ENCODE measurements at places on chromosomes 2 and 18.
A peak's percentile ranks its signal among the peaks of the same experiment; 100 is the strongest.

DNA sequence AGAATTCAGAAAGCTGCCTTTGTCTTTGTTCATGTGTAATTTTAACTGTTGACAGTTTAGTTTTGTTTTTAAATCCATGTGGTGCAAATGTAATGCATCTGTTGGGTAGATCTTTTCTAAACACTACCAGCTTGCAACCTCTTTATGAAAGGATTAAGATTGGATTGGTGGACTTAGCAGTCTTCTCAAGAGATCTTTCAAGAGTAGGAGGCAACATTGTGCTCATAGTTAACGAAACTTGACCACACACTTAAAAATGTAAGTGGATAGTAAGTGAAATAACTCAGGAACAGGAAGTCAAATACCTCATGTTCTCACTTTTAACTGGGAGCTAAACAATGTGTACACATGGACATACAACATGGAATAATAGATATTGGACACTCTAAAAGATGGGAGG, 579.0 kb downstream of the RIT2 start:
- no peak for DNase-seq

- DNase-seq, result peak; percentile 78
Observed at GRCh38 chr2:113890253-113891235, 655 bp downstream of the ACTR3 start.

DNA sequence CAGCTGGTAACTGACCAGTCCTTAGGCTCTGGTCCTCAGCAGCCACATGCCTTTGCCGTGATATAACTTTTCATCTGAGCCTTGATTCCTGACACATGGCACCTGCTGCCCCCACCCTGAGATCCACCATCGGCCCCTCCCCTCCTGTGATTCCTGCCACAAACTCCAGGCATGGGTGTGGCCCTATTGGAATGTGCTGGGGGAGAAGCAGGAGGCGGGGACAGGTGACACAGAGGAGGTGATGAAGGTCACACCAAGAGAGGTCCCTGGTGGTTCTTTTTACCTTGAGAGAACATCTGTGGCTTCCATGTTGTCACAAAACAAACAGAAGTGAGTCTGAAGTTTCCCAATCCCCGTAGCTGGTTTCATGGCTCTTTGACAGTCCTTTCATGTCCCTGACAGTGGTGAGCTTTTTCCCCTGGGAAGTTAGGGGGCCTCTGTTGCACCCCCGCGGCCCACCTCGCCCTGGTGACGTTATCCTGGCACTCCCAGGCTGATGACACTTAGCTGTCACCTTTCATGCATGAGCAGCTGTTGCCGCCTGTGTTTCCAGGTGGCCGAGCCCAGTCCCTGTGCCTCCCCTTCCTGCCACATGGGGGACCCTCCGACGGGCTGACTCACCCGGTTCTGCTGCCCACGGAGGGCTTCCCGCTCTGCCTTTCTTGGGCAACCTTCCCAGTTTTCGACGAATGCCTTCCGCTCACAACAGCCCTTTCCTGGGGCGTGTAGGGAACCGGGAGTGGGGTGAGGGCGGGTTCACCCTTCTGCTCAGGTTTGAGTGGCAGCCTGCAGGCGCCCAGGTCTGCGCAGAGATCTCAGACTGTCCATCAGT, 66.3 kb upstream of the GLI2 start:
- no peak for DNase-seq

DNA sequence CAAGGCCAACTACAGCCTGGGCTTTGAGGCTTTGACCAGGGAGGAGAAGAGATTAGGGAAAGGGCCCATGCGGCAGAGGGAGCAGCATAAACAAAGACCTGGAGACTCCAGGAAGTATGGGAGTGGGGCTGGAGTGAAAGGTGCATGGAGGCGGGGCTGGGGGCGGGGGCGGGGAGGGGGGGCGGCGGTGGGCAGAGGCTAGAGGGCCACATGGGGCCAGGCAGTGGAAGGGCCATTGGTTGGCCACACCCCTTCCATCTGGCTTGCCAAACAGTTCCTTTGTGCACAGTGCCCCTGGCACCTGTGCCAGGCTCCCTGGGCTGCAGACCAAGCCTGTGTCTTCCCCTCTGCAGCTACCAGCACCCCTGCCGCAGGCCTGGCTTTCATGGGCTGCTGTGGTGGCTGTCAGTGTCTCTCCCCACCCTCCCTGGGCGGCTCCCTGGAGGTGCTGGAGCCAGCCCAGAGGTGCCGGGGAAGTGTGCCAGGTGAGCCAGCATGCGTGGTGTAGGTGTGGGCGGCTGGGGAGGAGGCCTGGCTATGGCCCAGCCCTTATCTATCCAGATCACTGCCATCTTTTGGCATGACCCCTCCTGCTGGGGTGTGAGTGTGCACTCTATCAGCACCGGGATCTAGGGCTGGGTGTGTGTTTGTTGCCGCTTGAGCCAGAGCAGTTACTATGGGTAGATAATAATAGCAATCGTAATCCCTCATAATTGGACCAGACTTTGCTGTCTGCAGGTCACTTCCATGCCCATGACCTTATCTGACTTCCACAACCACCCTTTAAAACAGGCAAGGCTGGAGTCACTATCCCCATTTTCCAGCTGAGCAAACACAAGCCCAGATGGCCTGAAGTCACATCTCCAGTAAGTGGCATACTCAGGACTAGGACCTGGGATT, 30.5 kb downstream of the DNMT3A start:
- no peak for DNase-seq

- no peak for DNase-seq
Observed at GRCh38 chr2:46643493-46643892, 164.1 kb downstream of the TMEM247 start.

DNA sequence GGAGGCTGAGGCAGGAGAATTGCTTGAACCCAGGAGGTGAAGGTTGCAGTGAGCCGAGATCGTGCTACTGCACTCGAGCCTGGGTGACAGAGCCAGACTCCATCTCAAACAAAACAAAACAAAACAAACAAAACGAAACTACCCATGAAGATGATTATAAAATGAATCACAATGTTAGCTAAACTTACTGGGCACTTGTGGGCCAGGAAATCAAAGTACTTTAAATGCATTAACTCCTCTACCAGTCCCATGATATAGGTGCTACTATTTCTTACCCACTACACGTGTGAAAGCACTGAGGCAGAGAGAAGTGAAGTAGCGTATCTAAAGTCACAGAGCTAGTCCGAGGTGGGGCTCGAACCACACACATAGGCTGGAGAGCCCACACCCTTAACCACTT, 53.6 kb downstream of the POLE4 start:
- no peak for DNase-seq

DNA sequence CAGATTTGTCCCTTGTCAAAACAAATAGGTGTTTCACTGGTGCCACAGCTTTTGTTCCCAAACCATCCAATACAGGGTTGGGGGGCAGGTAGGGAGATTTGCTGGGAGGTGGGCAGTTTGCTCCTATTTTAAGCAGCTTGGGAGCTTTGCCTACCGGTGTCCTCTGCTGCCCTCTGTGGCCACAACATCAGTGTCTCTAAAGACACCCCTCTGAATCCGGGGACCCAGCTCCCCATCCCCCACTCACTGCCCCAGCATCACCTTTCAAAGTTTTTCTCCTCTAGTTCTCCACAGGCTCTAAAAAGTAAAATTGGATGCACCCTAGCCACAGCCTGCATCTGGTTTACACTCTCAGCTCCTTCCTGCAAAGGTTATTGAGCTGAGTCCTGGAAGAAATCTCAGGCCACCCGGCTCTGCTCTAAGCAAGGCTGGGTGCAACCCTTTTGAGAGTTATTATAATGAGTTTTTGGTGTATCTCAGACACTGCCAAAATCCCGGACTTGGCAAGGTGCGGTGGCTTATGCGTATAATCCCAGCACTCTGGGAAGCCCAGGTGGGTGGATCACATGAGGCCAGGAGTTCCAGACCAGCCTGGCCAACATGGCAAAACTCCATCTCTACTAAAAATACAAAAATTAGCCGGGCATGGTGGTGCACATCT, 2.9 kb upstream of the EPAS1 start:
- DNase-seq, result peak; percentile 45

DNA sequence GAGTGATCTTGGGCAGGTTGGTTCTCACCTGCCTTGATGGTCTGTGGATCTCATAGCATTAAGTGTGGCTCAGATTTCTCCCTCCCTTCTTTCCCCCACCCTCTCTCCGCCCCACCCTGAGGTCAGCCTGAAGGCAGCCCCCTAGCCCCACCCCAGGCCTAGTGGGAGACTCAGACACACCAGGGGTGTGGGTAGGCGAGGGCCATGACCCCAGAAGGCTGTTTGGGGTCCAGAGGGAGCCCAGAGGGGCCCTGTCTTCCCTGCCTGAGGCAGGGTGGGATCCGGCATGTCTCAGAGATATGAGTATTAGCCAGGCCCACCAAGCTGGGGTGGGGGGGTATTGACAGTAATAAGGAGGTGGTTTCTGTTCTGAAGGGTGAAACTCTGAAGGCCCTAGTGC, 160.5 kb downstream of the GLI2 start:
- no peak for DNase-seq

- no peak for DNase-seq
Observed at GRCh38 chr18:37537868-37538525, 27.6 kb downstream of the CELF4 start.

GRCh38 chr2:10220902-10221391, 81.8 kb upstream of the HPCAL1 start:
- DNase-seq, result no peak

GRCh38 chr2:122072666-122073065, 317.2 kb downstream of the TSN start:
- DNase-seq, result no peak

GRCh38 chr2:30149976-30150375, 3.2 kb downstream of the YPEL5 start:
- DNase-seq, result no peak

GRCh38 chr2:24022324-24022974, 12.6 kb downstream of the MFSD2B start:
- no peak for DNase-seq

DNA sequence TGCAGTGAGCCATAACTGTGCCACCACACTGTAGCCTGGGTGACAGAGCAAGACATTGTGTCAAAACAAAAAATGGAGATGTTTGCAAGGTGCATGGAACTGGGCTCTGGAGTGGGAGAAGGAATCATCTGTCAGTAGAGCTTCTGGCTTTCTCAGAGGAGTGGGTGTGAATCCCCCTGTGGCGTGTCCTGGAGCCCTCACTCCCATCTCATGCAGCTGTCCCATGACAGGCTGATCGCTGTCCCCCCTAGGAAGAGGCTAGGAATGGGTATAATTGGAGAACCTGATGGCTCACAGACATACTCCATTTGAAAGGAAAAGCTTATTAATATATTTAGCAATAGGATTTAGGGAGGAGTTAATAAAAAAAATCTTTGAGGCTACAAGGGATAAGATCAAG, 125.8 kb upstream of the EPB41L3 start:
- no peak for DNase-seq

GRCh38 chr2:199713746-199714145, 137.2 kb downstream of the FTCDNL1 start:
- no peak for DNase-seq

DNA sequence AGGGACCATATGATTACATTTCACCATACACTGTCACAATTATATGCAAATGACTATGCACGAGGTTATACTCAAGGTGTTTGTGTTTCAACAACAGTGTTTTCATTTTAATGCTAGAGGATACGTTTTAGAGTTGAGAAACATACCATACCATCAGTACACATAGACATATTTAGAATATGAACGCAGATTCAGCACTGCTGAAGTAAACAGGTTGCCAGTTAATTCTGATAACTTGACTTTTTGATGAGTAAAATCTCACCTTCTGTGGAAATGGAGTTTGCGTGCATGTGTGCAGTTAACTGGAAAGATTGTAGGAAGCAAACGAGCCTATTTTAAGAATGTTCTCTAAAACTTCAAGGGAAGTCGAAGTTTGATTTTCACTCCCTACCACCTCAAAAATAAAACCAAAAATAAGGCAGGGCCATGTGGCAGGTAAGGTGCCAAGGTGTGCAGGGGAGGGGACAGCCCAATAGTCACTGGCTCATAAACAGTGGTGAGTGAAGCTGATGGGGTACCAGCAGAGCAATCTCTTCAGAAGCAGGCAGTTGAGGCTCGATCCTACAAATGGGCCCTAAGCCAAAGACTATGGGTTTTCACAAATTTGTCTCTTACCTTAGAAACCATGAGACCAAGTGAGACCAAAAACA, 213.1 kb downstream of the IKZF2 start:
- DNase-seq, result no peak

- DNase-seq, result no peak
Observed at GRCh38 chr2:6957031-6957714, 40.0 kb downstream of the RNF144A start.

GRCh38 chr2:8876628-8877027, 39.2 kb upstream of the KIDINS220 start:
- no peak for DNase-seq

- no peak for DNase-seq
Observed at GRCh38 chr18:74976331-74976909, 232.5 kb downstream of the PTGR3 start.

GRCh38 chr2:204108330-204108751, 171.8 kb downstream of the ICOS start:
- DNase-seq, result peak; percentile 67

- no peak for DNase-seq
Observed at GRCh38 chr2:143942486-143942885, 577.4 kb downstream of the ZEB2 start.

DNA sequence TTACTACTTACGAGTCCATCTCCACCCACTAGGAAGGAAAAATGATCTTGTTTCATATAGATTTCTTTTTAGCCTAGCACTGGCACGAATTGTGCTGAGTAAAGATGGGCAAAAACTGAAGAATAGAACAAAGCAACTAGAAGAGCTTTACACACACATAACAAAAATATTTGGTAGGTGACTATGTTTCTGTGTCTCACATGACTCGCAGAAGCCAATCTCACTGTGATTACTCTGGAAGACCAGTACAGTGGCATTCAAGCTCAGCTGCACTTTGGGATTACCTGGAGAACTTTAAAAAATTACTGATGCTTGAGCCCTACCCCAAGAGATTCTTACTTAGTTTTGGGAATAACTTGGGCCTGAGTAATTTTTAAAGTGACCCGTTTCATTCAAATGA, 378.7 kb downstream of the METTL4 start:
- no peak for DNase-seq

- DNase-seq, result no peak
Observed at GRCh38 chr18:37484983-37485834, 80.4 kb downstream of the CELF4 start.

GRCh38 chr2:20444101-20444992, 2.5 kb upstream of the RHOB start:
- DNase-seq, result no peak

GRCh38 chr2:212949786-212950185, 201.6 kb downstream of the IKZF2 start:
- no peak for DNase-seq

- DNase-seq, result no peak
Observed at GRCh38 chr2:119751706-119752105, 8.0 kb upstream of the PTPN4 start.

GRCh38 chr2:11227595-11227994, 72.3 kb downstream of the SLC66A3 start:
- no peak for DNase-seq

GRCh38 chr2:233091595-233092375, 31.6 kb downstream of the INPP5D start:
- no peak for DNase-seq
